Stimulated activated naive B cell treated with anti-CD40 and anti-IgM and Interleukin-4, amounts not matched to agents 10 μg/mL and 1 μg/mL and 100 μg/mL, for 72 hours (primary cell): ENCODE measurements at places on chromosomes 1 and 21.
A peak's percentile ranks its signal among the peaks of the same experiment; 100 is the strongest.

GRCh38 chr1:222028116-222028515, 286.2 kb upstream of the DUSP10 start:
- H3K36me3 ChIP-seq, result no peaks in the 10 kb centered on the region
- no peak overlapping the region for H3K4me3 ChIP-seq
- H3K27ac ChIP-seq, result no peak overlapping the region
- H3K27me3 ChIP-seq, result peaks cover 14% of the 10 kb centered on the region
- H3K4me1 ChIP-seq, result peaks cover 7% of the 10 kb centered on the region
- no peak for DNase-seq

DNA sequence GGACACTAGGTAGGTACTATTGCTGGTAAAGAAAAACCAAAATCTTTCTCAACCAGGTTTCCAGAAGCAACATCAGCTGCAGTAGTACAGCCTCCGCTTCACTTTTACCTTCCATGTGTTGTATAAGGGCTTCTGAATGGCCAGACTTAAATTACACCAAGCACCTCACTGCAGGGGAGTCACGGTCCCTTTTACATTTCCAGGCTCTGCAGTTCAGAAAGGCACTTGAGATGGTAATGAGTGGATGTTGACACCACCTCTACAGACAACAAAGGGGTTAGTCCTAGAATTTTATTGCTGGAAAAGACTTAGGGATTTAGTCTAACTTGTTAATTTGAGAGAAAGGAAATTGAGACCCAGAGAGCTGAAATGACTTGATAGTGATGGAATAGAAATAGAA, 12.0 kb upstream of the DUSP12 start:
- no peak for DNase-seq
- H3K36me3 ChIP-seq, result no peaks in the 10 kb centered on the region
- no peak overlapping the region for H3K4me3 ChIP-seq
- no peaks in the 10 kb centered on the region for H3K27me3 ChIP-seq

- H3K4me1 ChIP-seq, result no peaks in the 10 kb centered on the region
- DNase-seq, result no peak
Measured at GRCh38 chr1:214475746-214476145, 75.7 kb downstream of the PTPN14 start.

- H3K36me3 ChIP-seq, result no peaks in the 10 kb centered on the region
- no peak overlapping the region for H3K4me3 ChIP-seq
- no peaks in the 10 kb centered on the region for H3K4me1 ChIP-seq
- no peak for DNase-seq
- H3K27me3 ChIP-seq, result no peaks in the 10 kb centered on the region
Measured at GRCh38 chr1:239170828-239171227, 215.5 kb upstream of the CHRM3 start.

DNA sequence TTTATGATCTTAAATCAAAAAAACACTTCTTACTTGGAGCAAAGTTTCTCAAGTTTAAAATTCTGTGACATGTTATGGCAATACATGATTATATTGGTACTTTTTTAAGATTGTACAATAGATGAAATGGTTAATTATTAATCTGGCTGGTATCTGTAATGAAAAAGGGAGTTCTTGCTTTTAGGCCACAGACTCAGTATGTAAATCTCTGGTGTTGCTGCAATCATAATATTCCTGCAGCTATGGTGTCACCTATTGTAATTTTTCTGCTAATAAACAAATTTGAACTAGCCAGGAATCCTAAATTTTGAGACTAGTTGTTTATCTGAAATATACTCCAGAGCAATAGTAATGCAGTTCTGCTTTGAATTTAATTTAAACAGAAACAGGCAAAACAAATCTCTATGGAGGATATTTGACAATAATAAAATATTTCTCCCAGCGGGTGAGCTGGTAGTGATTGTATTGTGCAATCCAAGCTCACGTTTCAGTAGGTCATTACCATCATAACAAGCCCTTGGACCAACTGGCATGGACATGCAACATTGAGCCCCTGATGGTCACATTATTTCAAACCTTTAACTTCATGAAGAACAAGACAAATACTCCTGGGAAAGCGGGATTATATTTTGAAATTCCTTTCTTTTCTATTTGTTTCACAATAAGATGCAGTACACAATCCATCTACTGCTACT, 77.2 kb upstream of the USH2A start:
- no peaks in the 10 kb centered on the region for H3K27me3 ChIP-seq
- H3K4me1 ChIP-seq, result no peaks in the 10 kb centered on the region
- H3K27ac ChIP-seq, result no peak overlapping the region
- no peak for DNase-seq
- no peak overlapping the region for H3K4me3 ChIP-seq
- no peaks in the 10 kb centered on the region for H3K36me3 ChIP-seq

DNA sequence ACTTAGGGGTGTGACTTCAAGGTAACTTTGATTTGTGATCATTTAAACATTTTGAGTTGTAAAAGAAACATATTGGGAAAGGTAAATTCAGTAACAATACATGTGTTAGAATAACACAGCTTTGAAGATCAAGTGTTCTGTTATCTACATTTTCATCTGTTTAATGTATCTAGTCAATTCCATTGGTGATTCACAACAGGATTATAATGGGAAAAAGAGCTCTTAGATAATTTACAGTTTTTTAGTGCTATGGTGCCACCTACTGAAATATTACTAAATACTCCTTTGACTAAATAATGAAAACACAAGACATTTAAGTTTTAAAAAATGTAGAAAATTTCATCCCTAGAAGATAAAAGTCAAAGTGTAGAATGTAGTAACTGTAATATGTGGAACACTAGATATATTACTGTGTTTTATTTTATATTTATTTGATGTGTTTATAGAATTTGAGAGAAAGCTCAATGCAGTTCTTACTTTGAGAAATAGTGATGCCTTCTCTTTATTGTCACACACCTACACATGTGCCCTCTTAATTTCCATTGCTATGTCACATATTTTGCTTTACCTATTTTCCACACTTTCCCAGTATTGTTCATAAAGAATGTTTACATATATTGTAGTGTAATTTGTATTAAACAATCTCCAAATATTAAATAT, 47.4 kb downstream of the PTPRC start:
- no peak overlapping the region for H3K4me3 ChIP-seq
- H3K4me1 ChIP-seq, result peaks cover 39% of the 10 kb centered on the region
- peaks cover 14% of the 10 kb centered on the region for H3K36me3 ChIP-seq
- H3K27me3 ChIP-seq, result no peaks in the 10 kb centered on the region
- DNase-seq, result no peak

DNA sequence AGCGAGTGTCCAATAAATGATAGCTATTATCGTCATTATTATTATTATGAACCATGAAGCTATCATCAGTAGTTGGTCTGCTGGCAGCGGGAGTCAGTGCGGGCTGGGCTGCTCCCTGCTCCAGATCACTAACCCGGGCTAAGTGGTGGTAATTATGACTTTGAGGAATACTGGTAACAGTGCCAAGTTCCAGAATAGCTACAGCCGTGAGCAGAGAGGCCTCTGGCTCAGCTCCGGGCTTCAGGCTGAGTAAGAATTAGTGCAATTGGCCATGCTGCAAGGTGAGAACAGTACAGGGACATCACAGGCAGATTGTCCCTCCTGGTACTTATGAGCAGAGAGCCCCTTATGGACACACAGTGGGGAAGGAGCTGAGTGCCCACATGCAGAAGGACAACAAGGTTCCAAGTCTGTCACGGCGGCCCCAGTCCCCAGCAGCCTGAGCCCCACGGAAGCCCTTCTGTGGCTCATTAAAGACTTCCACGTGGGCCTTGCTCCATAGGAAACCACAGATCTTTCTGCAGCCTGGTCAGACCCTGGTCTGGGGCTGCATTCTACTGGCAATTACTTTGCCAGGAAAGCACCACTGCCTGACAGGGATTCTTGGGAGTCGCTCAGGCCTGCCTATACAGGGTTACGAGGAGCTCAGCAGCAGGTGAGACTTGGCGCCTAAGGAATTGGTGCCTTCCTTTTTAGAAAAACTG, 235.1 kb downstream of the RRAGC start:
- no peaks in the 10 kb centered on the region for H3K36me3 ChIP-seq
- peaks cover 10% of the 10 kb centered on the region for H3K27me3 ChIP-seq
- H3K4me3 ChIP-seq, result no peak overlapping the region
- no peak for DNase-seq
- no peaks in the 10 kb centered on the region for H3K4me1 ChIP-seq
- no peak overlapping the region for H3K27ac ChIP-seq

- DNase-seq, result no peak
- no peak overlapping the region for H3K4me3 ChIP-seq
- H3K27me3 ChIP-seq, result no peaks in the 10 kb centered on the region
- peaks cover 8% of the 10 kb centered on the region for H3K36me3 ChIP-seq
- no peaks in the 10 kb centered on the region for H3K4me1 ChIP-seq
Measured at GRCh38 chr1:217534566-217534965, 96.3 kb downstream of the GPATCH2 start.

- H3K4me3 ChIP-seq, result no peak overlapping the region
- peaks cover 8% of the 10 kb centered on the region for H3K4me1 ChIP-seq
- H3K36me3 ChIP-seq, result peaks cover 9% of the 10 kb centered on the region
- H3K27me3 ChIP-seq, result no peaks in the 10 kb centered on the region
- no peak overlapping the region for H3K27ac ChIP-seq
- no peak for DNase-seq
Measured at GRCh38 chr1:78640462-78640861, 9.2 kb upstream of the IFI44 start.

GRCh38 chr1:99969260-99969728, 502 bp upstream of the SLC35A3 start:
- peak overlapping the region; percentile 100 for H3K4me3 ChIP-seq
- H3K4me1 ChIP-seq, result peaks cover 14% of the 10 kb centered on the region
- no peaks in the 10 kb centered on the region for H3K27me3 ChIP-seq
- H3K36me3 ChIP-seq, result no peaks in the 10 kb centered on the region
- peak overlapping the region; percentile 94 for H3K27ac ChIP-seq

DNA sequence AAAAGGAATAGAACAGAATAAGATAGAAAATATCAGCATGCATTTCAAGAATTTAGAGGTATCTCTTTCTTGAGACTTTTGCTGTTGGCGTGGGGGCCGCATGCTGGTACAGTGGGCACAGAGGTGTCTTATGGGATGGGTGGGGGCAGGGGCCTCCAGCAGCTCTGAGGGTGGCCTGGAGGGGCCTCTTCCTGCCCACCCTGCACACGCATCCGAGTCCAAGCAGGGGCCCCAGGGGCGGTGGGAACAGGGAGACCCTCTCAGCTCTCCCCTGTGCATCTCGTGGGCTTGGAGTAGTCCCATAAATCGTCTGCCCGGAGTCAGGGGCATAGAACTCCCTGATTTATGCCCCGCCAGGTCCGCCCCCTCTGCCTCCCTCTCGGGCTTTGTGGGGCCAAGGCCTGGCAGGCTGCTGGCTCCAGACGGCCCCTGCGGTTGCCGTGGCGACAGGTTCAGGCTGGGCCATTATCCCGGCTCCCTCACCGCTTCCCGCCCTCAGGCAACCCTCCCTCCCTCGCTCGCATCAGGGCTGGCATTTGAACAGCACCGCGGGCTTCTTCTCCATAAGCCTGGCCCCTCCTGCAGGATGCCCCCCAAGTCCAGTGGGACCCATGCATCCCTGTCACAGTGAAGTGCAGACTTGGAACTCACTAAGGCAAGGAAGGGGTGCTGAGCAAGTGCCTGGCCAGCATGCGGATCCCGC, 133.2 kb upstream of the ZBTB40 start:
- no peaks in the 10 kb centered on the region for H3K4me1 ChIP-seq
- no peak overlapping the region for H3K4me3 ChIP-seq

GRCh38 chr1:157519451-157519850, 32.9 kb downstream of the FCRL5 start:
- H3K36me3 ChIP-seq, result peaks cover 63% of the 10 kb centered on the region
- H3K4me3 ChIP-seq, result no peak overlapping the region
- H3K4me1 ChIP-seq, result peaks cover 16% of the 10 kb centered on the region
- peak overlapping the region; percentile 42 for H3K27ac ChIP-seq

DNA sequence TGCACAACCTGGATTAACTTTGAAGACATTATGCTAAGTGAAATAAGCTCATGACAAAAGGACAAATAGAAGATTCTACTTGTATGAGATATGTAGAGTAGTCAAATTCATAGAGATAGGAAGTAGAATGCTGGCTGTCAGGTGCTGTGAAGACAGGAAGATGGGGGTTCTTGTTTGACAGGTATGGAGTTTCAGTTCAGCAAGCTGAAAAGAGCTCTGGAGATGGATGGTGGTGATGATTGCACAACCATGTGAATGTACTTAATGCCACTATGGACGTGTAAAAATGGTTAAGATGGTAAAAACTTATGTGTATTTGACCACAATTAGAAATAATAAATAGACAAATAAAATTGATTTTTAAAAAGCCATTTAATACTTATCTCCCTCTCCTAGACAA, 169.8 kb upstream of the DUSP10 start:
- no peak overlapping the region for H3K4me3 ChIP-seq
- DNase-seq, result no peak
- H3K36me3 ChIP-seq, result no peaks in the 10 kb centered on the region
- no peaks in the 10 kb centered on the region for H3K27me3 ChIP-seq

DNA sequence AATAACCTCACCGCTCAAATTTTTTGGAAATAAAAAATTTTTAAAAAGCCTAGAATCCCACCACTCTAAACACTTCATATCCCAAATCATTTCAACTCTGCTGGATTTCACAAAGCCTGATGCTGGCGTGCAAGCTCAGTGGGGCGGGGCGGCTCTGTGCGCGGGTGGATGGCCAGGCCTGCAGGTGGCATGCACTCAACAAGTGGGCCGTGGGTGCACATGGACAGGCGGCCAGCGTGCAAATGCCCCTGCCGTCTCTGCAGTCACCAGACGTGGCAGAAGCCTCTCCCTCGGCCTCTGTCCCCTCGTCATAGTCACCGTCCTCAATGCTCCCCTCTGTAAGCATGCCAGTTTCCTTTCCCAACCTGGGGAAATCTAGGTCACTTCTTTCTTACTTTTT, 6.6 kb upstream of the PDE9A start:
- H3K27ac ChIP-seq, result no peak overlapping the region
- peaks cover 17% of the 10 kb centered on the region for H3K27me3 ChIP-seq
- DNase-seq, result no peak

DNA sequence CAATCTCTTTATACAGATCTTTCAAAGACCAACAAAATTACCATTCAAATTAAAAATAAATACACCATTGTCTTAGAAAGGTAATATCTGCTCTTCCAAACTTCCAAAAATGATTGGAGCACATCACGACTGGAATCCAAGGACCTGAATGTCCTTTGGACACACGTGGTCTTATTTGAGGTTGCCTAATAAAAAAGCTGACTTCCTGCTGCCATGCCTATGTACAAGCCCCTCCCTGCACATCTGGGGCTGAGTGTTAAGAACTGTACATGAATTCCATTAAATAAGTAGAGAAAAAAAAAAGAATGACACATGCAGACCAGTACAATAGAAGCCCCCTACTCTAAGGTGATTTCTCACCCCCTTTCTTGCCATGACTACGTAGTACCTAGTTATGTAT, 73.6 kb downstream of the SUSD4 start:
- H3K27ac ChIP-seq, result no peak overlapping the region
- H3K27me3 ChIP-seq, result peaks cover 5% of the 10 kb centered on the region
- no peaks in the 10 kb centered on the region for H3K36me3 ChIP-seq
- H3K4me3 ChIP-seq, result no peak overlapping the region

DNA sequence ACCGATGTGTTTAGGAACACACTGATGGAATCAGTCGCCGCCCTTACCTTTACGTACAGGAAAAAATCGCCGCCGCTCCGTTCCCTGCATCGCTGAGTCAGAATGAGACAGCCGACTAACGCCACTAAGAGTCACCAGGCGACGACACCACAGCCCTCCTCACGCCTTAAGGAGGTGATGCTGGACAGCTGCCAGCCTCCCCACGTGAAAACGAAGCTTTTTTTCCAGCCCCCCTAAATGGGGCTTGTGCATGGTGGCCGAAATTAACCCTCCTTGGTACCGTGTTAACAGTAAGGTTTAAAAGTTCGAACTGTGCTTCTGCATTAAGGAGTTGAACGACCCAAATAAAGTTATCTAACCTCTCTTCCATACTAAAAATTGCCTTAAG, 511 bp downstream of the DNTTIP2 start:
- H3K27ac ChIP-seq, result peak overlapping the region; percentile 97
- H3K4me1 ChIP-seq, result peaks cover 30% of the 10 kb centered on the region
- H3K36me3 ChIP-seq, result peaks cover 36% of the 10 kb centered on the region
- peak overlapping the region; percentile 90 for H3K4me3 ChIP-seq
- no peaks in the 10 kb centered on the region for H3K27me3 ChIP-seq
